ENCODE measurements at places on chromosomes 3 and 15.

DNA sequence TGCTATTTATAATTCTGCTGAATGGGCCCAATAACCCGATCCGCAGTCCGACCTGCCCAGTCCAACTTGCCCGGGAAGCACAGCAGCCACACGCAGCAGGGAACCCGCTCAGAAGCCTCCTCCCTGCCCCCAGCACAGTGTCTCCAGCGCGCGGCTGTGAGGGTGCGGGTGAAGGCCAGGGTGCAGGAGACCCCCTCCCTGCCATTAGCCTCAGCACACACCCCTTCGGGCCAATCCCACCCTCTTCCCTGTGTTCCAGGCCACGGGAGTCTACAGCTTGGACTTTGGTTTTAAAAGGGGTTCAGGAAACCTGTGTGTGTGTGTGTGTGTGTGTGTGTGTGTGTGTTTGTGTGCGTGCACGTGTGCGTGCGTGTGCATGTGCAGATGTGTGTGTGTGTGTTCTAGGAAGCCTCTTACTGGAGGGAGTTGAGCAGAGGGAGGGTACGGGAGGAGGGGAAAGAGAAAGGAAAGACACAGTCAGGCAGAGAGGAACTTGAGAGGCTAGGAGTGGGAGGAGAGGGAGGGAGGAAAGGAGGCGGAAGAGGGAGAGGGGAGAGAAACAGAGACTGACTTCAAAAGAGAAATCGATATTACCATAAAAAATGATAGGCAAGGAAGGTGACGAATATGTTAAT lies 34.2 kb downstream of the ATP2B2 start:
- no peak for DNase-seq

- no peak for DNase-seq
Observed at GRCh38 chr3:184751204-184752040, 39.6 kb upstream of the MAGEF1 start.

DNA sequence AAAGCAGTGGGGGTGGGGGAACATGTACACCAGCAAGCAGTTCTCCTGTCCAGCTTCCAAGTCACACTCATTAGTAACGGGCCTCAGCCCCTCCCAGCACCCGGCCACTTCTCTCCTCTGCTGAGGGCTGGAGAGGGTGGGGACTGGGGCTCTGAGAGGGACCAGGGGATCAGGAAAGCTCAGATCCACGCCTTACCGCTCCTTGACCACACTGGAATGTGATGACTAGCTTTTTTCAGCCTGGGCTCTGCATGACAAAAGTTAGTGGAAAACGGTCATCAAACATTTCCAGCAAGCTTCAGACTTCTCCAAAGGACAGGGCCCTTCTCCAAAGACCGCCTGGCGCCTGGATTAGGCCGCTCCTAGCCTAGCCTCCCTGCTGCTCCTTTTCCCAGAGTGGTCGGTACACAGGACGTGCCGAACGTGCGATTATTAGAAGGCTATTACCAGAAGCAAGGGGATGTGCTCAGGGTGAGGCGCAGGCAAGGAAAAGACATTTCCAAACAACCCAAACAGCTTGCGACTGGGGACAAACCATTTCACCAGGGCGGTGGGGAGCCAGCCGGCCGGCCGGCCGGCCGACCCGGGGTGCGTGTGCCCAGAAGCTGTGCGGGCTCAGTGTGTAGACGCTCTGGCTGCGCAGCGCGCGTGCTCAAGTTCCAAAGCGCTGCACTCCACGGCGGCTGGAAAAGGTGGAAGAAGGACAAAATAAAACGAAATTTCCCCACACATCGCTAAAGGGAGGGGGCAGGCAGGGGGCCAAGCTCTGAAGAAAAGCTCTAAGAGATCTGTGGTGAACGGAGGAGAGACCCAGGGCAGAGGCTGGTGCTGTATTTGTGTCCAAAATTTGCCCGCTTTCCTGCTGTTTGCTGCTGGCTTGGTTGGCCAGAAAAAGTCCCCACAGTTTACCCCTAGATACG lies 51.0 kb upstream of the SSR3 start:
- DNase-seq, result peak; percentile 74

DNA sequence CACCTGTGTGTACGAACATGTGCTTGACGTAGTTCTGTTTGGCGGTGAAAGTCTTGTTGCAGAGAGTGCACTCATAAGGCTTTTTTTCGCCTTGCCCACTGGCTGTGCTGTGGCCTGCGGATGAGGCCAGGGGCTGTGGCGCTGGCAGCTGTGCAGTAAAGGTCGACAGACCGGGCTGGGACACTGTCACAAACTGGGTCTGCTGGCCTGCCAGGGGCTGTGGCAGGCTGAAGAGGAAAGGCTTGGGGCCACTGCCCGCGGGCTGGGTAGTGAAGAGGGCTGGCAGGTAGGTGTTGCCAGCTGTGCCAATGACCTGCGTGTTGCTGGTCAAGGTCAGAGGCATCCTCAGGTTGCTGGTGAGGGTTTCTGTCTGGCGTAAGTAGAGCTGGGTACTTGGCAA lies 56.4 kb downstream of the TIGIT start:
- DNase-seq, result no peak

DNA sequence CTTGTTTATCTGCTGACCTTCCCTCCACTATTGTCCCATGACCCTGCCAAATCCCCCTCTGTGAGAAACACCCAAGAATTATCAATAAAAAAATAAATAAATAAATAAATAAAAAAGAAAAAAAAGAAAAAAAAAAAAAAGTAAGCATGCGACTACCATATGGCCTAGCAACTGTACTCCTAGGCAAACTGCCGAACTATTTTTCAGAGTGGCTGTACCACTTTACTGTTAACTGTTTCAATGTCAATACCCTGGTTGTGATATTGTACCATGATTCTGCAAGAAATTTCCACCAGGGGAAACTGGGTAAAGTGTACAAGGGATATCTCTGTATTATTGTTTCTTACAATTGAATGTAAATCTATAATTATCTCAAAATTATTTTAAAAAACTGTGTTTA lies 41.3 kb upstream of the MAP4 start:
- DNase-seq, result no peak

- no peak for DNase-seq
Observed at GRCh38 chr15:61390138-61390537, 161.0 kb upstream of the RORA start.

- DNase-seq, result no peak
Observed at GRCh38 chr3:193407112-193407511, 28.6 kb upstream of the ATP13A5 start.

DNA sequence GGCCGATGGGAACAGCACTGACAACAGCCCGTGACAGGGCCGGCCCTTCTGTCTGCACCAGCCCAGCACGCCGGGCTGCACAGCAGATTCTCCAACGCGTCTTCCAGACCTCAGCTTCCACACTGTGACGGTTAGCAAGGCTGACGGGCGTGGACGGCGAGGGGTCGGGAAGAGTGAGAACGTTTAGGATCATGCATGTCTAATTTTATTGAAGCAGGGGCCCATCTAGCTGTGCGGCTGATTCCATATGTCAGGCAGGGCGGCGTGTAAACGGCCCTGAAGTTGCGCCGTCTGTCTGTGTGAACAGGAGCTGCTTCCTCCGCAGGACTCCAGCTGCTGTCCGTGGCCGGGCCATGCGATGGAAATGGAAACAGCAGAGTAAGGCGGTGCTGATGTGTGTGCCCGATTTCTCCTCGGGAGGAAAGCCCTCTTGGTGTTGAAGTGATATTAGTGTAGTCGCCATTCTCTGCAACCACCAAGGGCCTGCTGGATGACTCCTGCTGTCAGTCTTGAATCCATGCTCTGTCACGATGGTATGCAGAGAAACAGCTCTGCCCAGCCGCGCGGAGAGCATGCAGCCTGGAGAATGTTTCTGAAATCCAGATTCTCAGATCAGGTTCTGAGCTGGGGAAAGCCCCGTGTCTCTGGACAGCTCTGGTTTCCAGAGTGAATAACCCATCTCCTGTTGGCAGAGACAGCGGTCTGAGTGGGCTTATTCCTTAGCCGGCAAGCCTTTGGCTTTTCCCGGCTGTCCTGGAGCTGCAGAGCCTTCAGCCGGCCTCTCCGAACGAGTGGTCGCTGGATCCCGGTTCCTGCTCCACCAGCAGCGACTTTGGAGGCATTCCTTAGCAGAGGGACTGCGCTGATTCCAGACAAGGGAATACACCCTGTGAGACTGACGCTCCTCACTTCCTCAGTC lies 158.1 kb upstream of the UBE3A start:
- no peak for DNase-seq

DNA sequence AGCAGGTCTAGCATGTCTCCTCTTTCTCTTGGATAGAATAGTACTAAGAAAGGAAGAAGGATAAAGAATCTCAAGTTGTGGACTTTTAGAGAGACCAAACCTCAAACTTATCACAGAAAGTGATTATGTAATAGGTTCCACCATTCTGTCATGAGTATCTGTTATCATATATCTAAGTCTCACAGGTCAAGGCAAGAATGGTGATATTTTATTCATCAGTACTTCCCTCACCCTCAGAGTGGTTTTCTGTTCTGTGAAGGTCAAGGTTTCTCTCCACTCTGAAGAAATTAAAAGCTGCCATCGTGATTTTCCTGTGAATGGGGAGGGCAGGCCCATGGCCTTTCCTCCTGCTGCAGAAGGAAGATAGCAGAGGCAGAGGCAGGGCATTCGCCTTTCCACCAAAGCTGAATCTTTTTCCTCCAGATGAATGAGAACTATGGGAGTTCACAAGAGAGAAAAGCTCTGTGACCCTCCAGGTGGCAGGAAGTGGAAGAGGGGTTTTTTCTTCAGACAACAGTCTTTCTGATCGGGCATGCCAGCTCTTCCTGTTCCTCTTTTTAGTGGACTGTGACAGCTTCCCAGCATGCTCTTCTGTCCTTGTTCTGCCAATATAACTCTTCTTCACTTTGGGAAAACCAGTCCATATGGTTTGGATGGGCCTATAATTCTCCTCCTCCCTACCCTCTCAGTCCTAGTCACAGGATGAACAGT lies 37.1 kb upstream of the CCK start:
- no peak for DNase-seq

- no peak for DNase-seq
Observed at GRCh38 chr3:31227131-31227562, 305.6 kb upstream of the STT3B start.

DNA sequence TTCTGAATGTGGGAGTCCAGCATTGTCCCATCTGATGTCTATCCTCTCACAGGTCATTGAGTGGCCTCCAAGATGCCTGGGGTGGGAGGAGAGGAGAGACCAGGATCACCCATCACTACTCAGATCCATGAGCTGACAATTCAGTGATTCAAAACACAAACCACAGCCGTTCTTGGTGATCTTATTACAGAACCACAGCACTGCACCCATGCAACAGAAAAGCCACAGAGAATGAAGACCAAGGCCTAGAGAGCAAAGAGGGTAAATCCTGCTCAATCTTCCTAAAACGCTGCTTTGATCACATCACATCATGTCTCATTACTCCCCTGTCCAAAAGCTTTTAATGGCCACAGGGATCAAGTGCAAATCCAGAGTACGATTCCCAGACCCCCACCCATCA lies 23.5 kb downstream of the ANP32A start:
- no peak for DNase-seq

DNA sequence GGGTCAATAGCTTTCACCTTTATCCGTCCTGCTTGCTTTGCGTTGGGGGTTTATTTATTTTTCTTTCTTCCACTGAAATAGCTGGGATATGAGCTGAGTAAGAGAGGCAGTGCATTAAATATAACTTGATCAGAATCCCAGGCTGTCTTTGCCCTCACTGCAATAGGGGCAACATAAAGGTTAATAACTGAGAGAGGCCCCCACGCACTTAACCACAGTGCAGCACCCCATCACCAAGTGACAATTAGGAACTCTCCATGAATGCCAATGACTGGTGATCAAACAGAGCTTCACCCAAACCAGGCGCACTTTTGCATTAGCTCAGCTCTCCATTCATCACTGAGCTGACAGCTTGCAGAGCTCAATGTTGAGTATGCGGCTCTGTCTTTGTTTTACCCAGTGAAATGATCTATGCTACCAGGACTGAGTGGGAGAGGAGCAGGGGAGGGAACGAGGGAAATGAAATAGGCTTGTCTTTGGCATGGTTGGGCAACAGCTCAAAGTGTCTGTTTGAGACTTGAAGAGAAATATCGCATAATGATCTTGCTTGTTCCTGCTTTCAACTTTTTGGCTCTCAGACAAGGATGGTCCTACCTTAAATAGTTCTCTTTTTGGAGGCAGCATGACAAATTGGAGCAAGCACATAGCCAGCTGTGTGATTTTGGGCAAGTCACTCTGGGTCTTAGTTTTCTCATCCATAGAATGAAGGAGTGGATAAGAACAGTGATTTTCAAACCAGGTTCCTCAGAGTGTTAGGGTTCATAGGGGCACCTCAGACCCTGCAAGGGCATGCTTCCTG lies 14.5 kb upstream of the GLCE start:
- no peak for DNase-seq

- peak; percentile 12 for DNase-seq
Observed at GRCh38 chr3:61381745-61382392, 130.6 kb upstream of the FHIT start.

DNA sequence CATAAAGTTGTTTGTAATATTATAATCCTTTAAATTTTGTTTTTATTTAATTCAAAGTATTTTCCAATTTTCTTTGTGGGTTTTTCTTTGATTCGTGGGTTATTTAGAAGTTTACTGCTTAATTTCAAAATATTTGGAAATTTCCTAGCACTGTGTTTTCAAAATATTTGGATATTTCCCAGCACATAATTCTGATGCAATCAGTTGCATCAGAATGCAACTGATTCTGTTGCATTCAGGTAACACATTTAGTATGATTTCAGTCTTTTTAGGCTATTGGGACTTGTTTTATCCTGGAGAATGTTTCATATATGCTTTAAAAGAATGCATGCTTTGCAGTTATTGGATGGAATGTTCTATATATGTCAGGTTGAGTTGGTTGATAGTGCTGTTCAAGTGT lies 18.2 kb upstream of the PRR23C start:
- DNase-seq, result no peak

DNA sequence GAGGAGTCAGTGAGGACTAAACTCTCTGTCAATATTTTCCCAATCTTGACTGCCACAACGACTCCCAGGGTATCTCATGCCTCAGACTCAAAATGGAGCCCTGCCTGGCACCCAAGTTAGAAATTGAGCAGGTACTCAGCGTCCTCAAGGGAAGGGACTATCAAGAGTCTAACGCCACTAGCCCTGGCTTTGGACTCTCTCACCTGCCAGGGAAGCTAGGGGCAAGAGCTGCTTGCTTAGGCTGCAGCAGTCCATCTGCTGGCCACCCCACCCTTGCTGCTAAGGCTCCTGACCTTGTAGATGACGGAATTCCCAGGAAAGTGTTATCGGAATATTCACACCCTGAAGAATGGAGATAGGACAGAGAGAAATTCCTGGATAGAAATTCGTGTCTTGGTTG lies 33.0 kb downstream of the ZIC4 start:
- no peak for DNase-seq

Measured in HAP-1 (cell line).